ENCODE measurements at places on chromosomes 13 and 19.

DNA sequence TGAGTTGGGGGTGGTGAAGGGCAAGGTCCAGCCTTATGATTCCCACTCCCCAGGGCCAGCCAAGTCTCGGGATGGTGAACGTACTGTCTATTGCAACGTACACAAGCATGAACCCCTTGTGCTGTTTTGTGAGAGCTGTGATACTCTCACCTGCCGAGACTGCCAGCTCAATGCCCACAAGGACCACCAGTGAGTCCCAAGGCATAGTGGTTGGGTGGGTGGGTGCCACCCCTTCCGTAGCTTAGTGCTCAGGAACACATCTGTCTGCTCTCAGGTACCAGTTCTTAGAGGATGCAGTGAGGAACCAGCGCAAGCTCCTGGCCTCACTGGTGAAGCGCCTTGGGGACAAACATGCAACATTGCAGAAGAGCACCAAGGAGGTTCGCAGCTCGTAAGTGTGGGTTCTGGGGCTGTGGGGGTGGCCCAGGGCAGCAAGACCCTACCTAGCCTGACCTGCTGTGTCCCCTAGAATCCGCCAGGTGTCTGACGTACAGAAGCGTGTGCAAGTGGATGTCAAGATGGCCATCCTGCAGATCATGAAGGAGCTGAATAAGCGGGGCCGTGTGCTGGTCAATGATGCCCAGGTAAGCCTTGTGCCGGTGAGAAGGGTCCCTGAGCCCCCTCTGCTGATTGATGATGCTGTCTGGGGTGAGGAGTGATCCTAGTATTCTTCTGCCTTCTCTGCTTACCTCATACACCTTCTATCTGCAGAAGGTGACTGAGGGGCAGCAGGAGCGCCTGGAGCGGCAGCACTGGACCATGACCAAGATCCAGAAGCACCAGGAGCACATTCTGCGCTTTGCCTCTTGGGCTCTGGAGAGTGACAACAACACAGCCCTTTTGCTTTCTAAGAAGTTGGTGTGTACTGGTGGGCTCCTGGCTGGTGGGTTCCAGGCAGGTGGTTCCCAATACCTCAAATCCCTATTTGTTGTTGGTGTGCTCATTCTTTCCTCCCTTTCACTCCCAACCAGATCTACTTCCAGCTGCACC is 3.8 kb downstream of the TRIM28 start:
- DNase-seq, result no peak

- no peak for DNase-seq
Observed at GRCh38 chr13:27971776-27972477, 2.8 kb upstream of the CDX2 start.

GRCh38 chr19:8589177-8589714 is 12.0 kb upstream of the MYO1F start:
- DNase-seq, result no peak

DNA sequence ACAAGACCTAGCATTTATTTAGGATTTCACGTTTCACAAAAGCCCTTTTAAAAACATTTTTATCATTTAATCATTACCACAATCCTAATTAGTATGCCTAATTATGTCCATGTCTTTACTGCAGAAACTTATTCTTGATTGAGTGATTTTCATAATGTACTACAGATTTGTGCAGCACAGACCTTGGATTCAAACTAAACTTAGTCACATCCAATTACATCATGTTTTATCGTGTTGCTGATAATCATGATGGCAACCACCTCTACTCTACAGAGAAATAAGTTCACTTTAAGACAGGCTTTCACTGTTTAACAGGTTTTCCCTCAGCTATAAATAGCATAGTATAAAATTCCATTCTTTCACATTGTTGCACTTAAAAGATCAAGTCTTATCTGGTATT is 240.9 kb upstream of the RFC3 start:
- no peak for DNase-seq

DNA sequence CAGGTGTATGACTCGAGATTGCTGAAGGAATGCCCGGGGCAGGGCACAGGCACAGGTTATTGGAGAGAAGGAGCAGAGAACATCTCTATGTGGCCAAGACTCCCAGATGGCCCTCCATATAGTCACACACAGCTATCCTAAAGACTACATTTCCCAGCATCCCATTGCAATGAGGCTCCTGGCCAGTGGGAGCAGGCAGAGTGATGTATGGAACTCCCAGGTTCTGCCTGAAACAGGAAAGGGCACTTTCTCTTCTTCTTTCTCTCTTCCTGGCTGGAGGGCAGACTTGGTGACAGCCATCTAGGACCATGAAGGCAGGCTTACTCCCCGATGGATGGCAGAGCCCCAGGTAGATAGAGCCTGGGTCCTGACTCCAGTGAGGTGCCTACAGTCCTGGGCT is 13.5 kb downstream of the PPP1R13L start:
- DNase-seq, result no peak

DNA sequence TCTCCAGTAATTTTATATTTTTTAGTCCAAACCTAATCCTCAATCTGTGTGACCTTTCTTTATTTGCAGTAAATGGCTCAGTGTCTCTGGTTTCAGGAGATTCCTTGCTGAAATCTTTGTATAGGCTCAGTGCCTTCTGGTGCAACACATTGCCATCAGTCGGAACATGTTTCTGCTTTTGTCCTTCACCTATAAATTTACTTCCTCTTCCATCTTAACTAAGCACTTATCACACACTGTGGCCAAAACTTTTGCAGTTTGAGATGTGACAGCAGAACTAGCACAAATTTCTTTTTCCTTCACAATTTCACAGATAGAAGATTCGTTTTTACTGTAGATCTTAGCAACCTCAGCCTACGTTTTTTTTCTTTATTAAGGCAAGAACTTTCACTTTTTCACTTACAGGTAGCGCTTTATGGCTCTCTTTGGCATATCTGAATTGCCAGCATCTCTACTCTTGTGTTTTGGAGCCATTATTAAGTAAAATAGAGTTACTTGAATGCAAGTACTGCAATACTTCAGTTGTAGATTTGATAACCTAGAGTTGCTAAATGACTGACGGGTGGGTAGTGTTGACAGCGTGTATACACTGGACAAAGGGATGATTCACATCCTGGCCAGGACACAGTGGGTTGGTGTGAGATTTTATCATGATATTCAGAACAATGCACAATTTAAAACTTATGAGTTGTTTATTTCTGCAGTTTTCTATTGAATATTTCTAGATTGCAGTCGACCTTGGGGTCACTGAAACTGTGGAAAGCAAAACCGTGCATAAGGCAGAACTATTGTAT is 44.3 kb downstream of the NDFIP2 start:
- DNase-seq, result no peak

DNA sequence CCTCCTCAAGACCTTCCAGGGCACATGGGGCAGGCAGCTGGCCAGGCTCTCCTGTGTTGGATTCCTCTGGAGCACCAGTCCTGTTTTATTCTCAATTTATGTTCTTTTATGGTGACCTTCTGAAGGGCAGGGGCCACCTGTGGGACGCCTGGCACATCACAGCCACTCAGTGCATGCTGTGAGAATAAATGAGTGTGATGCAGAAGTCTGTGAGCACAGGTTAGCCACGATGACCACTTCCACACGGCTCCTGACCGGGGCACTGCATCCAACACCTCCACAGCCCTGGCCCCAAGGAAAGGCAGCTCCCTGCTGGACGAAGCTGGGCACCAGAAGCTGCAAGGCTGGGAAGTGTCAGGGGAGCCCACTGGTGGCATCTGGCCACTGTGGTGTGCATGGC is 122.8 kb downstream of the CRYL1 start:
- no peak for DNase-seq

DNA sequence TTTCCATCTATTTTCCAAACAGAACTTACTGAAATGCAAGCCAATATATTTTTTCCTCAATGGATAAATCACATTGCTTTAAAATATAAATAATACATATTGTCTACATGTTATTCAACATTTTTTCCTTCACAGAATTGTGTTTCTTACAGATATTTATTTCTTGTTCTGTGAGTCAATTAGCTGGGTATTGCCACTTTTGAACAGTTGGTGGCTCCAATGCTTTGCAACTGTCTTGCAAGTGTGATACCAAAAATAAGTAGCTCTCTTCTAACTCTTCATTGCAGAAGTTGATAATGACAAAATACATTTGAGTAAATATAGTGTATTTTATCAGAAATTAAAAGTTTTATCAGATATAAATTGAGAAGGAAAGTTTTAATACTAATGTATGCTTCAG is 17.1 kb upstream of the GPC5 start:
- no peak for DNase-seq

DNA sequence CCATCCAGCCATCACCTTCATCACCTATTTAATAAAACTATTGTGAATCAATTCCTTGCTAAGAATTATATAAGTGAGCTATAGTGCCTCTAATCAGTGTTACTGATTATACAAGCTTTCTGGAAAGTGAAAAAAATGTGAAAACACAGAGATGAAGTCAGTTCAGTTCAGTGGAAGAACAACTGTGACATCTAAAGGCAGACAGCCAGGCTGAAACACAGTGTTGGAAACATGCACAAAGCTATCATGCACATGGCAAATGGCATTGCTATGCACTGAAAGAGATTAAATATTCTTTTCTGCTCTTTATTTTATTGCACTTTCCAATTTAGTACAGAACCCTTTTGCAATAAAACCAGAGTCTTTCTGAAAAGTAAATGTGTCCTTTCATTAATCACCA is 294.0 kb downstream of the RBM26 start:
- no peak for DNase-seq

GRCh38 chr13:45137526-45137925 is 17.2 kb downstream of the GTF2F2 start:
- no peak for DNase-seq

DNA sequence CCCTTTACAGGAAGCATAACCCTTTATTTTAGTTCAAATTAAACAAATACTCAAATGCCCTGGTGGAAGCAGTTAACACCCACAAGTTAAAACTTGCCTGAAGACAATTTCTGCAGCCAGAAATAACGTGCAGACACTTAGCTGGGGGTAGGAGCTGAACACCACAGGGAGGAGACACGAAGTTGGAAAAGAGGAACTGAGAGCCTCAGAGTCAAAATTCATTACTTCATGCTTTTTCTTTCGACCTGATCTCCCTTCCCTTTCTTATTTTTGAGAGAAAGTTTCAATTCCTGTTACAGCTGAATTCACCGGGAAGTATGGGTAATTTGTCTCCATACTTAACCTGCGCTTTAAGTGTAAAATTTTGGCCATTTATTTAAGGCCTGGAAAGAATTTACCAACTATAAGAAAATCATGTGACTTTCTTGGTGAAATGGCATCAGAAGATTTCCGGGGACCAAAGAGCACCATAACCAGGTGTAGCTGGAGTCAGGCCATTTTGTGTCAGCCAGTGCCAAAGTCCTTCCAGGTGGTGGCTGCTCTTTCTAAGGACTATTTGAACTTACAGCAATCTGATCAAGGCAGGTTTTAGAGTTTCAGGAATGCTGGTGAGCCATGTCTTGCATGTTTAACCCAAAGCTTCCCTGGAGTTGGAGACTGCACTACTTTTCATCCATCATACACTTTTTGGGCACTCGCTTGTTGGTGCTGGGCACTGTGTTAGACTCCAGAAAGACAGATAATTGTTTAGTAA is 46.5 kb upstream of the RCBTB2 start:
- no peak for DNase-seq

GRCh38 chr13:25946321-25946720 is 105.5 kb downstream of the SHISA2 start:
- no peak for DNase-seq

- DNase-seq, result no peak
Observed at GRCh38 chr13:98549728-98550317, 27.1 kb downstream of the STK24 start.

GRCh38 chr13:23626700-23627099 is 56.5 kb downstream of the TNFRSF19 start:
- no peak for DNase-seq

DNA sequence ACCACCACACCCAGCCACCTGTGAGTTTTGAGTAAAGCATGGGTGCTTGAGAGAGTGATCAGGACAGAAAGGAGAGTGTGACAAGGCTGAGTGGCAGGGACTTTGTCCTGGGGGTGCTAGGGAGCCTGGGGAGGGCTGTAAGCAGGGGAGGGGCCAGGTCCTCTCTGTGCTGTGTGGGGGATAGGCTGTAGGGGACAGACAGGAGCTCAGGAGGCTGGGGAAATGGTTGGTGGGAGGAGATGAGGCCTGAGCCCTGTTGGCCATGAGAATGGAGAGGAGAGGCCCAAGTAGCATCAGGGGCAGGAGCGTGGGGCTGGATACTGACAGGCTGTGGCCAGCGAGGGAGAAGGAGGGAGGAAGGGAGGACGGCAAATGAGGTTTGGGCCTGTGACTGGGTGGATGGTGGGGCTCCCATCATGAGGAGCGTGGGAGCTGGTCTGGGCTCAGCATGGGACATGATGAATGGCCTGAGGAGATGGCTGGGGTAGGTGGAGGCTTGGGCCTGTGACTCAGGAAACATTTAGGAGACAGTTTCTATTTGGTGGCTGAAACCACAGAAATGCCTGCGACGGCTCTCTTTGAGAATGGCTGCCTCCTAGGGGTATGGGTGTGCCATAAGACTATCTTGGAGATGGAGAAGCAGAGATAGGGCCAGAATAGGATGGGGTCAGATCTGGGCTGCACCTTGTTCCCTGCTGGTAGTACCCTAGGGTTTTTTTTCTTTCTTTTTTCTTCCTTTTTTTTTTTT is 25.0 kb downstream of the GRIN2D start:
- no peak for DNase-seq

GRCh38 chr13:43391036-43391435 is 367.6 kb downstream of the DNAJC15 start:
- DNase-seq, result no peak

DNA sequence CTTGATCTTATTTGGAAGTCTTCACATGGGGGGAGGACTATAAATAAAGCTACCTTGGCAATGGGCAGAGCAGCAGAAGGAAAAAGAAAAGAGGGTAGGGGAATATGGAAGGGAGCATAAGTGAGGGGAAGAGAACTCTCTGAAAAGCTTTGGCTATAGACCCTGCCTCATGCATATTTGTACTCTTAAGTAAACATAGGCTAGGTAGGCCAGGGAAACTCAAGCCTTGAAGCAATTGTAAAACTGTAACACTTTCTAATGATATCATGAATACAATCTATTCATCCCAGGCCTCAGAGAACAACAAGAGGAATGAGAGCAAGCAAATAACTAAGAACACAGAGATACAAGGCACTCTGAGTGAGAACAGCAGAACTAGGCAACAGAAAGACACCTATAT is 20.4 kb downstream of the MYCBP2 start:
- no peak for DNase-seq

DNA sequence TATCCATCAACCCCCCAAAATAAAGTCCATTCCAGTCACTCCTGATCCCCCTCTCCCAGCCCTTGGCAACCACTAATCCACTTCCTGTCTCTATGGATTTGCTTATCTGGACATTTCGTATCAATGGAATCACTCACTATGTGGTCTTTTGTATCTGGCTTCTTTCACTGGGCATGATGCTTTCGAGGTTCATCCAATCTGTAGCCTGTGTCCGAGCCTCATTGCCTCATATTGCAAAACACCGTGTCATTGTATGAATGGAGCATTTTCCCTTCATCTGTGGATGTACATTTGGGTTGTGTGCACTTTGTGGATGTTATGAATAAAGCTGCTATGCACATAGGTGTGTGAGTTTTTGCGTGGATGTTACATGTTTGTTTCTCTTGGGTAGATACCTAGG is 1.4 kb upstream of the FZR1 start:
- no peak for DNase-seq

- DNase-seq, result no peak
Observed at GRCh38 chr19:31730270-31730669, 381.0 kb upstream of the TSHZ3 start.

GRCh38 chr13:68160466-68160865 is 930.3 kb upstream of the PCDH9 start:
- DNase-seq, result no peak
